ENCODE measurements at places on chromosomes 7 and 10. TPM values are rescaled to one million over a fixed set of nuclear protein-coding genes. Genes with fewer than 3 reads are reported as not detected.

Gene IMMP2L
- total RNA-seq, result 8.4 TPM

DNA sequence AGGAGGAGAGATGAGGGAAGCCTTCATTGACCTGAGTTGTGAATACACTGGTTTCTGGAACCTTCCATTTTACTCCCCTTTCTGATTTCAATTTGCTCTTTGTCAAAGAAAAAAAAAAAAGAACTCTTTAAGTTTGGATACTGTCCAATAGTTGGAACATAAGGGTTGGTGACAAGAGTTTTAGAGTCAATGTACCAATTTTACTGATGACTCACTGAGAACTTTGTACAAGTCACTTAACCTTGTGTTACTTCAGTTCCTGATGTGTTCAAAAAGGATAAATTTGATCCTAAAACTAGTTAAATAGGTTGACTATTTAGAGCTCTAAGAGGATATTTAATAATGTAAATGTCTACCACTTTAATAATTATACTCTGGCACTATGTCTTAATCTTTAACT is 4.1 kb upstream of the CDK14 start:
- DNase-seq, result no peak

- DNase-seq, result no peak
Observed at GRCh38 chr7:8829100-8829499, 395.7 kb downstream of the NXPH1 start.

Gene KCND2
- total RNA-seq, result 0.07 TPM

Gene EVX1
- not detected for total RNA-seq

GRCh38 chr10:6069081-6069931 is 7.1 kb upstream of the IL2RA start:
- no peak for DNase-seq

Gene FBXO24
- 1.0 TPM for total RNA-seq

DNA sequence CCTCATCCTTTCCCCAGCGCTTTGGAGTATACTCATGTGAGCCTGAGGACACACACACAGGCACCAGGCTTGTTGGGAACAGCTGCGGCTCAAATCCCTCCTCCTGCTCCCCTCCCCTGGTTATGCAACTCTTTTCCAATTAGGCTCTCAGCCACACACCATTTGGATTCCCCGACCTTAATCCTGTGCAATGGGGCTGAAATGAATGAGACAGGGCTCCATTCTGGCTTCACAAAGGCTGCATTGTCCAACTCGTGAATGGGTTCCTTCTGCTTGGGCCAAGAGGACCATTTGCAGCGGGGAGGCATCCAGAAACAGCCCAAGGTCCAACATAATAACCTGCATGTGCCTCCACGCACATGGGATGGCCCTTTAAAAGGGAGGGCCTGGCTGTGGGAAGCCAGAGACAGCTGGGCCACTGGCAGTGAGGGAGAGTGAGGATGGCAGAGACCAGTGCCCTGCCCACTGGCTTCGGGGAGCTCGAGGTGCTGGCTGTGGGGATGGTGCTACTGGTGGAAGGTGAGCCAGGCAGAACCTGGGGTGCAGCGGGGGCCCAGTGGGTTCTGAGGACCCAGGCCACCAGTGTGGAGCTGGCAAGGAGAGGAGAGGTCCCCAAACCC is at the start of gene RGR:
RGR (plus strand) TSS at position 403 of the 620 bp plus-strand sequence; CDS start at position 441, 38 bp downstream.
- no peak for DNase-seq

Gene ZFYVE27
- 13.5 TPM for total RNA-seq

- no peak for DNase-seq
Observed at GRCh38 chr7:129859183-129859582, 93.6 kb downstream of the UBE2H start.

GRCh38 chr7:16667355-16667754 is 21.4 kb downstream of the BZW2 start:
- no peak for DNase-seq

Gene ODAD2
- 1.7 TPM for total RNA-seq

Gene FOXL3
- total RNA-seq, result not detected

All from epithelial cell of proximal tubule (primary cell).